Epithelial cell of prostate (primary cell): ENCODE measurements at places on chromosomes 12 and 14.

- DNase-seq: no peak
Measured at GRCh38 chr12:15088105-15088504, 115.3 kb downstream of the PDE6H start.

DNA sequence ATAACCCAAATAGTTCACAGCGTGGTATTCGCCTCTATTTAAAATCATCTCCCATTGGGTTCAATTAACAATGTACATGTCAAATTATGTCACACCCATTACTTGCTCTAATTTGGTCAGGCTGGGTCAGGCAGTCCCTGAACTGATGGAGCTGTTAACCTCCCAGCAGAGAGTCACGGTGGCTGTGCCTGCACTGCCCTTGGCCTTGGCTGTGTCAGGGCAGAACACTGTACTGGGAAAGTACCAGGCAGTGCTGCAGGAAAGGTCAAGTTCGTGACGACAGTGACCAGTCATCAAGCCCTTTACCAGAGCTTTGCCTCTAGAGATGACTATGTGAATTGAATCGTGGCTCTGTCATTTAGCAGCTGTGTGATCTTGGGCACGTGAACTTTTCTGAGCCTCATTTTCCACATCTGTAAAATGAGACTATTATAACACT, 100.0 kb downstream of the ARF6 start:
- no peak for DNase-seq

- peak; percentile 66 for DNase-seq
Measured at GRCh38 chr12:69068448-69068847, 135.5 kb upstream of the CPM start.

GRCh38 chr12:95624589-95624988, 73.3 kb upstream of the USP44 start:
- no peak for DNase-seq

DNA sequence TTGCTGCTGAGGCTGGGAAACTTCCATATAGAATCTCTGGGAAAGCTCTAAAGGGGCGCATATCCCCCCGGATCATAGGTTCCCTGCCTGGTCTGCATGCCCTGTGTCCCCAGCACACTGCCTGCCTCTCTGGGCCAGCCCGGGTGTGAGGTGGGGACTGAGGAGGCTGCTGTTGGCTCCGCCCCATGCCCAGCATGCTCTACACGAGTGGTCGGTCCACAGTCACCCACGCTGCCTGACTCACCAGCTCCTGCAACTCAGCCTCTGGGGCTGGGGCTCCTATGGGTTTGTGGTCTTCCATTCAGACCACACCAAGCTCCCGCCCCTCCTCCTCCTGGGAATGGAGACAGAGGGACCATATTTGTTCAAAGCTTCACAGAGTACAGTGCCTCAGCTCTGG, 88.5 kb upstream of the ANO2 start:
- no peak for DNase-seq

DNA sequence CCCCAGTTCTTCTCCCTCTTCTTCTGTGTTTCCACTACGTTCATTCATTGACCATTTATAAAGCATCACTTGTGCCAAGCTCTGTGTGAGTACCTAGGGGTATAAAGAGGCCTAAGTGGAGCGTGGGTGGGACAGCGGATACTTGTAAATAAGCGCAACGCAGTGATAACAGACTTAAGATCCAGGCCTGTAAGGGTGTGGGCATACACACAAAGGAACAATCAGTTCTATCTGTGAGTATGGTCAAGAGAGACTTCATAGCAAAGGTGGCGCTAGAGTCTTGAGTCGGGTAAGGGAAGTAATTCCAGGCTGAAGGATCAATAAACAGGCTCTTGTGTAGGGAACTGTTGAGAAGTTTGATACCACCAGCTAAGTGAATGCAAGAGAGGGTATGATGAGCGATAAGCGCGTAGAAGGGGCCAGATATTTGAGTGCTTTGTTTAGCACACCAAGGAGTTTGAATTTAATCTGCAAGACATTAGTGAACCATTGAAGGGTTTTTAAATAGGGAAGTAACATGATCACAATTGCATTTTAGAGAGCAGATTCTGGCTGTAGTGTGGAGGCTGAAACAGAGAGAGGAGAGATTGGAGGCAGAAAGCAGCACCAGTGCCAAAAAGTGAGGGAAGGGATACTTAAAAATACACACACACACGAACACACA, 1.0 kb upstream of the GXYLT1 start:
- DNase-seq: no peak

DNA sequence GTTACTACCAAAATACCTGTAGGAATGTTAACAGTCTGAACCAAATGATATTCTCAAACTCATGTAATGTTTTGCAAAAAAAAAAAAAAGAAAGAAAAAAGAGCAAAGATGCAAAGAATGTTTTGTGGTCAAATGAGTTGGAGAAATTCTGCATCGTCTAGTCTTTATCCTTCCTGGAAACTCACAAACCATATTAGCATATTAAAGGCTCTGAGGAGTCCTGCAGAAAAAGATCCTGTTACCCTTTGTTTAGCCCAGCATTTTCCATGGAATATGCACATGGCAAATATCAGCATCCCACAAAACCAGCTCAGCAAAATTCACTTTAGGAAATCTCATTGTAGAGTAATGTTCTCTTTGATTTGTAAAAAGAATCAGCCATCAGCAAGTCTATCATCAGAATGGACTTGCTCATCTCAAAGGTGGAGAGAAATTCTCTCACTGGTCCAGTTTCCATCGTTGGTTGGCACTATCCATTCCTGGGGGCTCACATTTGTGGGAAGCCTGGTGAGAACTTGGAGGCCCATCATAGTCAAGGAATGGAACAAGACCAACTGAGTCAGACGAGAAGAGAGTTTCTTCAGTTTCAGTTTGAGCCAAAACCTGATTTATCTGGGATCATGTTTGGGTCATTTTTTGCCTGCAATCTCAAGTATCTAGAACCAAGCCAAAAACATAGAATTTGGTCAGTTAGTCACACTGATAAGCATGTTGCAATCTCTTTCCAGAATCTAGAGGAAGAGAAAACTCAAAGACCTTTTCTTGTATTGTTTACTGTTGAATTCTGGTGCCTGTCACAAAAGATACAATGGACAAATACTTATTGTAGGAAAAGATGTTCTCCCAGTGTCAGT, 129.8 kb downstream of the TBX5 start:
- DNase-seq: no peak

GRCh38 chr12:27511031-27511722, 12.8 kb upstream of the PPFIBP1 start:
- no peak for DNase-seq

DNA sequence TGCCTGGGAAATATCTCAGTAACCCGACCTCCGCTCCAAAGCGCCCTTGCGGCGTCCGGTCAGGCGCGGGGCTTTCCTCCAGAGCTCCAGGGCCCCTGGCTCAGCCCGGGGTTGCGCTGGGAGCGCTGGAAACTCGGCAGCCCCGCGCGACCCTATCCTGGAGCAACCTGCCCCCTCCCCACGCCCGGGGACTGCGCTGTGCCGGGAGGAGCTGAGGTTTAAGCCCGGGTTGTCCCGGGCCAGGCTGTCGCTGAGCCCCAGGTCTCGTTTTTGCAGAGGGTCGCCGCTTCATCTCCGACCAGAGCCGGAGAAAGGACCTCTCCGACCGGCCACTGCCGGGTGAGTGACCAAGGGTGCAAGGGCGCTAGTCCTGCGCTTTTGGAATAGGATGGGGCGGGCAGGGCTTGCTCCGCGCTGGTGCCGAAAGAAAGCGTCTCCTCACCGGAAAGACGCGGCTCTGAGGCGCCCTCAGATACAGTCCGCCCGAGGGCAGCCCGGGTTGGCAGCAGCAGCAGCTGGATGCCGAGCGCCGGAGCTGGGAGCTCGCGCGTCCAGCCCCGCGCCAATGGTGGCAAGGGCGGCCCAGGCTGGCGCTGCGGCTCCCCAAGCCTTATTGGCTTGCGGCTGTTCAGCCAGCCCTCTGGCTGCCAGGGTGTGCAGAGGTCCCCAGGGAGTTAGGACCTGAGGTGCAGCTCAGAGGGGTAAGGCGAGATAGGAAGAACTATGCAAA, 1.5 kb downstream of the SPX start:
- peak; percentile 10 for DNase-seq

DNA sequence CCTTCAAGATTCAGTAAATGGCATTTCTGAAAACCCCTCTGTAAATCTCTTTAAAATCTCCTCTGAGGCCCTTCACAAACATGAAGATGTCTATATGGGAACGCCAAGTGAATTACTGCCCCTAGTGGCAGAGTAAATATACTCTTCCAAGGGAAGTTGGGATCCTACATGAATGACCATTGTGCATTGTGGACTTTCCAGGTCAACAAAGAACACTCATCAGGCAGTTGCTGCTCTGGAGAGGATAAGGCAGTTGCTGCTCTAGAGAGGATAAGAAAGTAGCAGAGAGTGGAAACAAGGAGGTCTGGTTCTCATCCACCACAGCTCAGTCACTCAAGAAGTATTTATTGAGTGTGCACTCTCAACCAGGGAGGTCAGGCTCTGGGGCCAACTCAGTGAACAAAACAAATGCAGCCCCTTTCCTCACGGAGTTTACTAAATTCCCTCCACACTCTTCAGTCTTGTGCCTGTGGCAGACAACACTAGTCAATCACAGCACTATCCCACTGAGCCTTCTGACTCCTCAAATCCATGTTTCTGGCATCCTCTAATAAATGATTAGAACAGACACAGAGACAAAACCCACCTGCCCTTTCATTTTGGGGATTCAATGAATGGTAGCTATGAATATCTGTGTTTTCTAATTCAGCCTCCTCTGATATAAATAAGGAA, 52.9 kb downstream of the SVOP start:
- no peak for DNase-seq

- DNase-seq: no peak
Measured at GRCh38 chr12:27190761-27191160, 53.3 kb upstream of the STK38L start.

DNA sequence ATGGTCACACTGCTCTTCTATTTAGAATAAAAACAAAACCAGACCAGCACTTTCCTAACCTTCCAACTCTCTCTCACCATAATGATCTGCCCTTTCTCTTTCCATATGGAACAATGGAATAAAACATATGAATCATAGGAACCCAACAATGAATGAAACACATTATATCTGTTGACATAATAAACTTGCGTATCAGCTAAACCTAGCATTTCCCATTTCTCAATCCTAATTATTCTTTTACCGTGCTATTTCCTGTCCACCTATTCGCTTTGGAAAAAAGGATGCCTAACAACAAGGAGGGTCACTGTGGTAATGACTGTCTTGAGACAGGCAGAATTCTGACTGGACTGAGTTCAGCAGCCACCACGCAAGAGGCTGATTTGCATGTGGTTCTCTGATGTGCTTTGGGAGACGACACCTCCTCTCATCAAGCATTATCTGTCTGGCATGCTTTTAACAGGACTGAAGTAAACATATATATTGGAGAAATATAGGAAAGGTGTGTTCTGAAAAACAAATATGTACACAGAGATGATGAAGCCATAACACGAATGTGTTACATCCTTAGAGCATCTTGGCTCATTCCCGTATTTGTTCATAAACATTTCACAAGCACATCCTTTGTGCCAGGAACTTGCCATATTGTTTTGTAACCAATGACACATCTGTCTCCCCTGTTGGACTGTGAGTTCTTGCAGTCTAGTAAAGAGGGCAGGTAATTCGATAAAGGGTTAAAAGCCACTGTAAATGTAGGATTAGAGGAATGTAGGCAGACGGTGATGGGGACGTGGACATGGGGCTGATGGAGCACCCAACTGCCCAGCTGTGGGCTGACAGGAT, 87.7 kb downstream of the PTPRB start:
- no peak for DNase-seq

- no peak for DNase-seq
Measured at GRCh38 chr12:18700271-18700670, 37.5 kb downstream of the PLCZ1 start.

- DNase-seq: no peak
Measured at GRCh38 chr14:72903716-72904115, 9.8 kb upstream of the DPF3 start.

GRCh38 chr12:128381541-128381940, 114.6 kb downstream of the TMEM132C start:
- no peak for DNase-seq

GRCh38 chr12:45966486-45966885, 23.9 kb downstream of the SCAF11 start:
- no peak for DNase-seq

- DNase-seq: no peak
Measured at GRCh38 chr12:79769189-79769859, 78.6 kb upstream of the PAWR start.

DNA sequence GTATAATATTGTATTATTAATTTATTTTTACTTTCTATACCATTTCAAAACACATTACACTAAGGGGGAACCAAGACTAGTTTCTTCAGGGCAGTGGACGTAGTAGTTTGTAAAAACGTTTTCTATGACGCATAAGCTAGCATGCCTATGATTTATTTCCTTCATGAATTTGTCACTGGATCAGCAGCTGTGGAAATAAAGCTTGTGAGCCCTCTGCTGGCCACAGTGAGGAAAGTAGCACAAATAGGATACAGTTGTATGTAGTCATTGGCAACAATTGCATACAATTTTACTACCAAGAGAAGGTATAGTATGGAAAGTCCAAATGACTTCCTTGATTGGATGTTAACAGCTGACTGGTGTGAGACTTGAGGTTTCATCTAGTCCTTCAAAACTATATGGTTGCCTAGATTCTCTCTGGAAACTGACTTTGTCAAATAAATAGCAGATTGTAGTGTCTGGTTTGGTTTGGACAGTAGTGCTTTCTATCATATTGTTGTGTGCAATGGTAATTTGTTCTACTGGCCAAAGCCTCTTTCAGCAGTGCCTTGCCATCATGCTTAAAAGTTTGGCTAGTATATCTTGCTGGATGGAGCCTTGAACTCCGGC, 24.3 kb upstream of the PLEKHD1 start:
- DNase-seq: peak; percentile 48

DNA sequence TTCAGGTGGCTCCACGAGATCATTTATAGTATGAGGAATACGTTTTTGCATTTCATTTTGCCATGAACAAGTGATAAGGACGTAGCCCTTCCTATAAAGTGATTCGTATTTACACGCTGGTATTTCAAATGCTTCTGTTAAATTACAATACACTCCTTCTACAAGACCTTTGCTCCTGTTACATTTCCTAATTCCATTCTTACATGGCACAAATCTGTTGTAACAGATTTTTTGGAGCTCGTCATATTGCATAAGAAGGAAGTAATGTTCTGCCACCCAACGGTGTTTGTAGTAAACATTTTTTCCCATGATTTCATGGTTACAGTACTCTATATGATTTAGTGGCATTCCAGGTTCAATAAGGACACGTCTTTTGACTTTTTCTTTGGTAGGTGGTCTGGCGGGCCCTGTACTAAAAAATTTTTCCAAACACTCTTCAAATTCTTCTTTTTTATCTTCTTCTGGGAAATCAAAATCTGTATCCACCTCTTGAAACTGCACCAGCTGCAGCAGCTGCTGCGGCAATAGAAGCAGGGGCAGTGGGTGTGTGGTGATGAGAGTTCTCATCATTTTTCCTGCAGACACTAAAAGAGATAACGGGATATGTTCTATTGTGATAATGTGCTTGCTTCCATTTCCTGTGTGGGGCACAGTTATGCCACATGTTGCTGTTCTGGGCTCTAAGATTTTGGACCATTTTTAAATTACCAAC, 4.2 kb downstream of the RNASE9 start:
- DNase-seq: no peak

GRCh38 chr12:114412307-114412706, 6.4 kb upstream of the TBX5 start:
- DNase-seq: no peak
